Activated T-cell treated with anti-CD3 and anti-CD28 coated beads, Interleukin-2, amount 50 U/mL, for 24 hours (primary cell): ENCODE measurements at places on chromosomes 1 and 21.

DNA sequence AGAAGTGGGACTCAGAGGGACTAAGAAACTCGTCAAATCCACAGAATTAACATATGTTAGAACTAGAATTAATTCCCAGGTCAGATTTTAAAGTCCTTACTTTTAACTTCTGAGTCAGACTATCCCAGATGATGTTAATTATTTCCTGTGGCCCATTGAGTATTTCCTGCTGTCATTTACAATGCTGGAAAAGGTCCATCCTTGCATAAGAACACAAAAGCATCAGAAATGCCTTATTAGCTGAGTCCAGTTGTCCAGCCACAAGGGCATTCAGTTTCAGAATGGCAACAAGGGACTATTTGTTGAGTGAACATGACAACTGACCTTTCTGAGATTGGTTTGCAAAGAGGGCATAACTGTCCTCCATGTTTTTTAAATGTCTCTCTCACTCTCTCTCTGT is 16.5 kb upstream of the HIVEP3 start:
- no peak for DNase-seq

- DNase-seq: no peak
Observed at GRCh38 chr1:179030130-179030529, 4.4 kb downstream of the FAM20B start.

- no peak for DNase-seq
Observed at GRCh38 chr1:40438391-40439015, 11.8 kb upstream of the ZFP69B start.

GRCh38 chr1:86205741-86206140 is 49.2 kb upstream of the COL24A1 start:
- DNase-seq: no peak

- no peak for DNase-seq
Observed at GRCh38 chr1:39238476-39238875, 34.0 kb downstream of the MACF1 start.

GRCh38 chr1:85573322-85573721 is 7.2 kb upstream of the CCN1 start:
- DNase-seq: no peak

DNA sequence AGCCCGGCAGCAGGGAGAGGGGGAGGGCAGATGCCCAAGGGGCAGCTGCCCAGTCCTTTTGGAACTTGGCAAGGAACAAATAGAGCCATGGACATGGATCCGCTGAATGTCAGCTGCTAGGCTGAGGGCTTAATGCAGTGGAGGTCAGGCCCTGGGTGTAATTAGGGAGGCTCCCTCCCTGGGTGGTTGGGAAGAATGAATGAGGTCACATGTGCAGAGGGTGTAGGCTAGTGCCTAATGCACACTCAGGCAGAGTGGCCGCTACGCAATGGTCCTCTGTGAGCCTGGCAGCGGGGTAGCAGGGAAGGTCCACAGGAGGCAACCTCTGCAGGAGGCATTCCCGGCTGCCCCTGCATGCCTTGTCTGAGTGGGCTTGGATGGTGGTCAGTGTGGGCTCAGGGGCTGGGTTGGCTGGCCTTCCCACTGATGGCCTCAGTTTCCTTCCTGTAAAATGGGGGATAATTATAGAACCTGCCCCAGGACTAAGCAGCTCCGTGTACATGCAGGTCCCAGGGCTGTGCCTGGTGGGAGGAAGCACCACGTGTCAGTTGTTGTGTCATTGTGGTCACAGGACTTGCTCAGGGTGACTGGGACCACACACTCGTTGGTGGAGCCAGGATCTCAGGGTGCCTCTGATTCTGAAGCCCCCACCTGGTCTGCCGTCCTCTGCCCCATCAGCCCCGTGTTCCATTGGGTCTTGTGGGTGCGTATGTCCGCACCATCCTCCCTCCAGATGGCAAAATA is 81.6 kb upstream of the ACTL8 start:
- no peak for DNase-seq

GRCh38 chr1:219518907-219519248 is 94.0 kb downstream of the ZC3H11B start:
- DNase-seq: no peak

DNA sequence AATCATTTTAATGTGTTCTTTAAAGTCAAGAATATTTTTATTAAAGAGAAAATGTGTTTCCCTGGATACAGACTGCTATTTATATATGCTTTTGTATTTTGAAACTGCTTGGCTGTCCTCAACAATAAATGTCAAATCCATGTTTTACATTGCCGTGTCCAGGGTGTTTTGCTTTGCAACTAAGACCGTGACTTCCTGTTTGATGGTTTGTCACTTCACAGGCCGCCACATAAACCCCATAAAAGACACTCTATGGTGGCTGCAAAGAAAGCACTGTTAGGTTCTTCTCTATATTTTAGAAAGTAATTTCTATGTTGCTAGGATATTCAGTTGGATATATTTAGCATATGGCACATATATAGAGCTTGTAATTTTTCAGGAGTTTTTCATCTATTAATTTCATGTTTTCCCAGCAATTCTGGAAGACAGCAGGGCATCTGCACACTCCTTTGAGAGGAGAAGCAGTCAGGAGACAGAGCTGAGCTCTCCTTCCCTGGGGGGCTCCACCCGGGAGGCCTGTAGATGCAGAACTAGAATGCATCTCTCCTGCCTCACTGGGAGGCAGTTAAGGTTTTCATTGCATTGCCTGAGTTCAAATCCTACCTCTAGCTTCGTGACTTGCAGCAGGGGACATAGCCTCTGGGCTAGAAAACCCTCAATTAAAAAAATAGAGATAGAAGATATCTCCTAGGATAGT is 33.1 kb downstream of the PRDM2 start:
- no peak for DNase-seq

- DNase-seq: peak; percentile 77
Observed at GRCh38 chr1:230310381-230311163, 115.6 kb downstream of the PGBD5 start.

GRCh38 chr1:42322577-42322976 is 12.5 kb downstream of the FOXJ3 start:
- no peak for DNase-seq

- no peak for DNase-seq
Observed at GRCh38 chr1:168766568-168766967, 37.6 kb upstream of the DPT start.

DNA sequence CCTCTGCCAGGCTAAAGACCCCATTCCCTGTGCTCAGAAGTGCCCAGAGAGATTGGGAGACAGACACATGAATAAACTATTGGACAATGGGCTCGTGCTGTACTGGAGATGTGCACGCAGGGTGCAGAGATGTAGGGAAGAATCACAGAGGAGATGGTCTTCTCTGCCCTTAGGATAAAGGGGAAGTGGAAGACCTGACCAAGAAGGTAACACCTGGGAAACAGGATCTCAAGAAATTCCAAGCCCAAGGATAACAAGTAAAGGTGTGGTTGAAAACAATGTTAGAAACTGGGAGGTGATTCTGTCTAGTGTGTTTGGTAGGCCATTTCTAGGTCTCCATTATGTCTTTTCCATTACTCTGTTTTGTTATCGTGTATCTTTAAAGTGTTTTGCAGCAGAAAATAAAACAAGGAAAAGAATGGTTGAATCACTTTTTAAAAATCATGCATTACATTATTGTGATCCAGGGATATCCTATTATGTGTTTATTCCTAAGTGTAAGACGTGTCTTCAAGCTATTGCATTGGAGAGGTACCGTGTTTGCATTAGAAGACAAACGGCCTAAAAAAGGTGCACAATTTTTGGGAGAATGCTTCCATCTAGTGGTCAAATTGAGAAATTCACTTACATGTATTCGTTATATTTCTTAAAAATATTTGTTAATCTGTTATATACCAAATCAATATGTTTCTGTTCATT is 40.8 kb upstream of the KCTD3 start:
- DNase-seq: no peak

DNA sequence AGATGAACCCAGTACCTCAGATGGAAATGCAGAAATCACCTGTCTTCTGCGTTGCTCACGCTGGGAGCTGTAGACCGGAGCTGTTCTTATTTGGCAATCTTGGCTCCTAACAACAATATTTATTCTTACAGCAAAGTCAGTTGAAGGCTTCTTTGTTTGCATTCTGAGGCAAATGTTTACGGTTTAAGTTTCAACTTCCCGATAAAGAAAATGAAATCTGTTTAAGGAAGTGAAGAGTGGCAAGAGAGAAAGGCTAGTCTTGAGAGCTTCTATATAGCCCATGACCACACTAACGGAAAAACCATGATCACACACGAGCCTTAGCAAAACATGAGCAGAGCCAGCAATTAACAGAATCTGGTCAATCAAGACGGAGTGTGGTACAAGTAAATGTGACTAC is 122.6 kb upstream of the ZNHIT6 start:
- DNase-seq: no peak

- no peak for DNase-seq
Observed at GRCh38 chr1:209522826-209523225, 60.7 kb upstream of the CAMK1G start.

DNA sequence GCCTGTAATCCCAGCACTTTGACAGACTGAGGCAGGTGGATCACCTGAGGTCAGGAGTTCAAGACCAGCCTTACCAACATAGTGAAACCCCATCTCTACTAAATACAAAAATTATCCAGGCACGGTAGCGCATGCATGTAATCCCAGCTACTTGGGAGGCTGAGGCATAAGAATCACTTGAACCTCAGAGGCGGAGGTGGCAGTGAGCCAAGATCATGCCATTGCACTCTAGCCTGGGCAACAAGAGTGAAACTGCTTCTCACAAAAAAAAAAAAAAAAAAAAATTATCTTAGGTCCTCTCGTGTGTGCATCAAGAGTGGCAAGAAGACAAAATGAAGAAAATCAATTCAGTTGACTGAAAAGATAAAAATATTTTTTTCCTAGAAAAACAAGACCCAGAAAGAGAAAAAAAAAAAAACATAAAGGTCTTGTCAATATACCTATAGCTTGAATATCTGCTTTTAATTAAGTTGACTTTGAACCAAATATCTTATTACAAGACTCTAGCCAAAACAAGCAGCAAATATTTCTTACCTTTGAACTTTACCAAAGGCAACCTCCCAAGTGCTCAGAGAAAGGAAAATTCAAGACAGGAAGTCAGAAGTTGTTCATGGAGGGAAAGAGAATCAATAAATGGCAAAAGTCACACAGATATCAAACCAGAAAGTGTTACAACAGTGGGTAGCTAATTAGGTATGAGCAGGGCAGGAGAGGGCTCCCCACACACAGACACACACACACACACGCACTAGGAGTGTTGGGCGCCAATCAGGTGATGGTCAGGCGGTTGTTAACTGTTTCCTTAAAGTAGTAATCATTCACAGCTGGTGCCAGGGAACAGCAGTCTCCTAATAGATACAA is 29.6 kb downstream of the ITLN2 start:
- no peak for DNase-seq

GRCh38 chr1:185585770-185586169 is 148.4 kb upstream of the HMCN1 start:
- DNase-seq: no peak

GRCh38 chr1:16147156-16147926 is 8.5 kb downstream of the EPHA2 start:
- no peak for DNase-seq

DNA sequence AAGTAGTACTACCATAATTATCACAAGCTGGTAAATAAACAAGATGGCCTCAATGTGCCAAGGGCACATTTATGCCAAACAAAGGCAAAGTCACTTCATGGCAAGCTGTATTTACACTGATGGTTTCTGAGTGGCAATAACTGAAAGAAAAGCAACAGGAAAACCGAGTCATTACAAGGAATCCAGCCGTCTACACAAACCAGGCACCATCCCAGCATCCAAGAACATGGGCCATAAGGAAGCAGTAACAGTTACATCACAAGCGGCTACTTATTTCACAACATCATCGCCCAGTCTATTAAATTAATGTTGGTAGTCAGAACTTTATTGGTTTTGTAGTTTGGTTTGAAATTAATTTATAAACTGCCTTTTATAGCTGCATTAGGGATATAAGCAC is 214.2 kb downstream of the RERE start:
- DNase-seq: no peak

- no peak for DNase-seq
Observed at GRCh38 chr1:16068356-16069270, 4.8 kb downstream of the FAM131C start.
